Cardiac fibroblast (primary cell): ENCODE measurements at places on chromosomes 4 and X.
A peak's percentile ranks its signal among the peaks of the same experiment; 100 is the strongest.

DNA sequence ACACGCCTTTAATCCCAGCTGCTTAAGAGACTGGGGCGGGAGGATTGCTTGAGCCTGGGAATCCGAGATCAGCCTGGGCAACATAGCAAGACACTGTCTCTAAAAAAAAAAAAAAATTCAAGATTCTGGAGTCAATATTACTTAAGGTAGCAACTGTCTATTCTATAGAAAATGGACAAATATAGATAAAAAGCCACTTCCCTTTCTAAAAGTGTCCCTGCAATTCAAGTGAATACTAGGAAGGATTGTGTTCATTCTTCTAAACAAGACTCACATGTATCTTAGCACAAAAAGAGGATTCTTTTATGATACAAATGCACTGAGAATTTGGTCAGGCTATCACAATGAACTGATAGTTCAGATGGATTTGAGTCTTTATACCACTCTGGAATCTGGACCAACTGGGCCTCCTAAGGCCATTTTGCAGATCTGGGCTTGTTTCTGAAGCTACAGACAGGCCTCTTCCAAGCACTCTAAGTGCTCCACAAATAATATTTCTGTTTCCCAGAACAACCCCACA is 7.0 kb downstream of the PKD2 start:
- DNase-seq, result no peak

GRCh38 chr4:20997886-20998285 is 297.6 kb downstream of the PACRGL start:
- no peak for DNase-seq

- DNase-seq, result no peak
Observed at GRCh38 chr4:181176306-181176705, 1066.9 kb upstream of the TENM3 start.

GRCh38 chr4:6563935-6564645 is 10.9 kb upstream of the MAN2B2 start:
- DNase-seq, result no peak

GRCh38 chrX:94401426-94401825 is 727.4 kb downstream of the FAM133A start:
- no peak for DNase-seq

GRCh38 chrX:41110801-41111625 is 25.8 kb downstream of the USP9X start:
- peak; percentile 25 for DNase-seq

DNA sequence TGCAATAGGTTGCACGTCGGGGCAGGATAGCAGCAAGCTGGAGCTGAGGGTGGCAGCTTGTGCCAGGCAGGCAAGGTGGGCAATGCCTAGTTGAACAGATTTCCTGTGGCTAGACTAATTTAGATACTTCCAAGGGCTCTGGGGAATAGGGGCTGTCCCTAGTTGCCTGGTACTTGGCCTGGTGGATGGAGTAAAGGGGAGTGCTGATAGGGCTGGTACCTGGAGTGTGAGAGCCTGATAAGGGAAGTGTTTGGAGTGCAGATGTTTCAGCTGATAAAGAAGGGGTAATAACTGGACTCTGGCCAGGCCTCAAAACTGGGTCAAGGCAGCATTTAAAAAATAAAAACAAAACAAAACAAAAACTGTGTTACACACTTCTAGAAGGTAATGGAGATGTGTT is 665.5 kb downstream of the CCSER1 start:
- no peak for DNase-seq

- peak; percentile 3 for DNase-seq
Observed at GRCh38 chrX:10841579-10841978, 221.2 kb upstream of the MID1 start.

GRCh38 chr4:165965503-165965902 is 92.5 kb downstream of the TLL1 start:
- peak; percentile 21 for DNase-seq

DNA sequence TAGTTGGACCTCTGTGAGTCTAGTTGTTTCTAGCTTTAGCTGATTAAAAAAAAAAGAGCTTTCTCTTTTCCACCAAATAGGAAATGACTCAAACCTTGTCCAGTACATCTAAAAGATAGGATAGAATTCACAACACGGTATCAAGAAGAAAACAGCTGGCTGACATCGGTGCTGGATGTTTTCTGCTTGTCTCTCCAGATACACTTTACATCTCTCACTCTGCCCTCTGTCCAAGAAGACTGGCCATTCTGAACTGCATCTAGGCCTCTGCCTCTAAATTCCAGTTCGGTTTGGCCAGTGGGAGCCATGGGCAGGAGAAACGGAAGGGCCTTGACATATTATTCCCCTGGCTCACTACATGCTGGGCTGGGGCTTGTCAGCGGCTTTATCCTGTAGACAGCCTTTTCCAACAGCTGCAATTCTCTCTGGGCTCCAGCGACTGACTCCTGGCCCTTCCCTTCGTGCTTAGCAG is 57.3 kb upstream of the SHISA3 start:
- DNase-seq, result peak; percentile 93

GRCh38 chr4:64539234-64539849 is 130.1 kb upstream of the TECRL start:
- peak; percentile 77 for DNase-seq
